Mucosa of gallbladder (tissue), 1 donor: ENCODE measurements at places on chromosomes 2 and 18.
A peak's percentile ranks its signal among the peaks of the same experiment; 100 is the strongest.

DNA sequence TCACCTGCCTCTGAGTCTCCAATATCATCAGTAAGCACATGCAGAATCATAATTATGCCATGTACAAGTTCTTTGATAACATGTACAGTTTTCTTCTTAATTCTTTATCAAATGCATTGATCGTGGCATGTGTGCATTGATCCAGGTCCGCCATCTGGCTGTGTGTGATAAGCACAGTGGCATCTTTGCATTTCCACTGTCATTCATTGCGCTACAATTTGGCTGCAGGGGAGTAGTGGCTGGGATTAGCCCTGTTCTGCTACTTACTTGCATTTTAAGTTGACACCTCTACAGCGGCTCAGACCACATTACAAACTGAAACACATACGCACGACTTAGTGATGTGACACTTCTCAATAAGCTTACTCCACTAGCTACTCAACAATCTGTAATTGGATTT is 83.6 kb upstream of the OTX1 start:
- no peak for DNase-seq

GRCh38 chr18:37321582-37322491 is 243.8 kb downstream of the CELF4 start:
- DNase-seq, result no peak

GRCh38 chr2:180376066-180376465 is 369.0 kb upstream of the CWC22 start:
- no peak for DNase-seq

DNA sequence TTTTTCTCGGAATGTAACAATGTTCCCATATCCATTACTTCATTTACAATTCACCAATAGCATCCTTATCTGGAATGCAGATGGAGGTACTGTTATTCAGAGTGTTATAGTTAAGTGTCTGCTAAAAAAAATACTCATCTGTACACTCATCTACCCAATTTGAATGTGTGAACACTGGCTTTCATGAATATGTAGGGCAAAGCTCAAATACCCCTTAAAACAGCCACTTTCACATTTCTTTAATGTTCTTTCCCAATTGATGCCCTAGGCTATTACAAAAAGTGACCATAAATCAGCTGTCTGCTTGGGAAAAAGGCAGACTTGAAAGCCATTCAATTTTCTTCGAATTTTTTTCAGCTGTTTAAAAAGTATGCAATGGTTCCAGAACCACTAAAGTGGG is 796.3 kb upstream of the FSHR start:
- no peak for DNase-seq

DNA sequence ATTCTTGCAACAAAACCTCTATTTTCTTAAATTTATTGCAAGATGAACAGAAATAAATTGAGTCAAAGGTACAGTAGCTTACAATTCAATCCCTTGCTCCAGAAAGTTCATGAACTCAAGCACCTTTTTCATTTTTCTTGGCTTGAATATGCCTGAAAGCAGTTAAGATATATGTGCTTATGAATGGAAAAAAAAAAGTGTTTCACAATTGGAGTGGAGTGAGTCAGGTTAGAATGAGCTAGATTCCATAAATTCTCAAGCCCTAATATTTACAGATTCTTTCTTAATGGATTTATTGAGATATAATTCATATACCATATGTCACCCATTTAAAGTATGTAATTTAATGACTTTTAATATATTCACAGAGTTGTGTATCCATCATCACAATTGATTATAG is 39.6 kb upstream of the NEMP2 start:
- DNase-seq, result no peak

DNA sequence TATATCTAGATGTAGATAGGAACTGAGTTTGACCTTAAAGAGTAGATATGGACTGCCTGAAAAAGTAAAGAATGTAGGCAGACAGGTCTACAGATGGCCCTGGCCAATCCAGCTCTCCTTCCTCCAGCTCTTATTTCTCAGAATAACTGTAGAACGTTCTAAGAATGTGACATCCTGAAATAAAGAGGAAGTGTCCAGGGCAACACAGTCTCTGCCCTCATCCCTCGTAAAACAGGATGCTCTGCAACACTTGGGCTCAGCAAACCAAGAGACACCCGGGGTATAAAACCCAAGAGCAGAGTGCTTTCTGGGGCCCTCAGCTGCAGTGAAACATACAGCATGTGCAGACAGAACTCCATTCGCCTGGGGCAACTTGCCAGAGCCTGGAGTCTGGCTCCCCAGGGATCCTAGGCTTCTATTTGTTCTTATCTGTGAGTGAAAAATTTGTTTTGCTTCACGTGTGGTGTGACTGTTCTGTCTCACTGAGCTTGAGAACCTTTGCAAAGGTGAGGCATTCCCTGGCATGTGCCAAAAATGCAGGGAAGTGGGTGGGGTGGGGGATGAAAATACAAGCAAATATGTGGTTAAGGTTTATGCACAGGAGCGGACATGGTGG is 401.0 kb downstream of the SETBP1 start:
- DNase-seq, result no peak

DNA sequence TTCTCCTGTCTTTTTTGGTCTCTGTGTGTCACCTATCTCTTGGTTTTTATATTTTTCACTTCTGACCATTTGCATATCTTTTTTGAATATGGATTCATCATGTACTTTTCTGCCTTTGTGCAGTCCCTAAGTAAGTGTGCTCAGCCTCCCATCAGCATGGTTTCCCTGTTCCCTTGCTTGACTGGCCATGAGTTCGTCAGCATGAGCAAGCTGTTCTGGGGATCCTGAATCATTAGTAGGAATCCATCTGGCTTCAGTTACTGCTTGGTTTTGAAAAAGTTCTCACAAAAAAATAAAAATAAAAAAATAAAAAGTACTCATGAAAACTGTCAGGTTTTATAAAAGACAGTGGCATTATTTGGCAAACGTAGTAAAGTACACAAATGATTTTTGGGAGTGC is 144.1 kb downstream of the NCOA1 start:
- DNase-seq, result no peak

DNA sequence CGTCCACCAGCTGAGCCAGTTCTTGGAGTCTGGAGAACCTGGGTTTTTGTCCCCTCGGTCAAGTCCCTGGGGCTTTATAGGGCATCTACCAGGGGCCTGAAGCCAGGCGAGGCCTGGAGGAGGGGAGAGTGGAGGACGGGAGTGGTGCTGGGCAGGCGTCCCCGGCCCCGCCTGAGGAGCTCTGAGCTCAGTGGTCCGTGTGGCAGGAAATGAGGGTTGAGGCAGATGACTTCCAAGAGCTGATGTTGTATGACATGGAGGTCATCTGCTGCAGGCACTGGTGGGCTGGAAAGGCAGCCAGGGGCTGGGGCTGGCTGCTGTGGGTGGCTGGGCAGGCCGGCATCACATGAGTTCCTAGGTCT is 118.5 kb upstream of the HS6ST1 start:
- no peak for DNase-seq

- no peak for DNase-seq
These were observed 476.3 kb downstream of the TRIB2 start for GRCh38 chr2:13193075-13193474.

GRCh38 chr2:144946263-144946662 is 426.3 kb upstream of the ZEB2 start:
- no peak for DNase-seq

DNA sequence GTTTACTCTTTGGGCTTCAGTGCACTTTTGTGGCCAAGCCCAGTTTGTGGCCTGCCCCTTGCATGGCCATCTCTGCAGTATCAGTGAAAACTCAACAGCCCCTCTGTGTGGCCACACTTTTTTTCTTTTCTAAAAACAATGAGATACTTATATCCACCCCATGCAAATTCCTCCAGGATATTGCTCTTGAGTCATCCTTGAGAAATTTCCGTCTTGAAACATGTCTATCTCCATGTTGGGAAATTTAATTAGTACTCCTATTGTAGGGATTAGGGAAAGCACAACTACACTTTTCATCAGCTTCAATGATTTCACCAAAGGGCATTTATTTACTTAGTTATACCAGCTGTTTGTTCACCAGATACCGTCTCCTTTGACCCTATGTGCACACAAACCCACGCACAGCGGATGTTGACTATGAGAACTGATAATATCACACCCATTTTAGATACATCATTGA is 993.1 kb downstream of the TSN start:
- no peak for DNase-seq

- no peak for DNase-seq
These were observed 3.6 kb upstream of the DGKD start for GRCh38 chr2:233350708-233351107.

DNA sequence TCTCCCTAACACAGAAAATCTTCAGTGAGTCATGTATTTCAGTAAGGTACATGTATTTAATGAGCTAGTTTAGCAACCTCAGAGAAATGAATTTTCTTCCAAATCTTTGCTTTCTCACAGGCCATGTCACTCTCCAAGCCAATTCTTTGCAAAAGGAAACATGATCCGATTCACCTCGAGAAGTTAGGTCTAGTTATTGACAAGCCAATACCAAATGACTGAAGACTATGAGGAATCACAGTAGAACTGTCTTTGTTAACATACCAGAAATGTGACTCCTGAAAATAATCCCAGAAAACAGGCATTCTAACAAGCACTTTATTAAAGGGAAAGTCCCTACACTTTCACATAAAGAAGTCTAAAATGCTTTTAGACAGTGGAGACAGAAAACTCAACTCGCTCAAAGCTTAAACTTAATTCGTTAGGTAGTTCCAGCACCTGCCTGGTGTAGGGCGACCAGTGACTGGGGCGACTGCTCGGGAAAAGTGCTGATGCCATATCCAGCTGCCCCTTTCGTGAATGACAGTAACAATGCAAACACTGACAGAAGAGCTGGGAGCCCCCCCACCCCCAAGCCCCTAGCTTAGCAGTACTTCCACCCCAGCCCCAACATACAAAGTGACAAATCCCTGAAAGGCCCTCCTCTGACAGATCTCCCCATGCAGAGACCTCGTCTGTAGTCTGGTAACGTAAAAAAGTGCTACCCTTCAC is 1.8 kb downstream of the MEMO1 start:
- no peak for DNase-seq

GRCh38 chr2:67571785-67572718 is 174.9 kb downstream of the ETAA1 start:
- DNase-seq, result no peak

DNA sequence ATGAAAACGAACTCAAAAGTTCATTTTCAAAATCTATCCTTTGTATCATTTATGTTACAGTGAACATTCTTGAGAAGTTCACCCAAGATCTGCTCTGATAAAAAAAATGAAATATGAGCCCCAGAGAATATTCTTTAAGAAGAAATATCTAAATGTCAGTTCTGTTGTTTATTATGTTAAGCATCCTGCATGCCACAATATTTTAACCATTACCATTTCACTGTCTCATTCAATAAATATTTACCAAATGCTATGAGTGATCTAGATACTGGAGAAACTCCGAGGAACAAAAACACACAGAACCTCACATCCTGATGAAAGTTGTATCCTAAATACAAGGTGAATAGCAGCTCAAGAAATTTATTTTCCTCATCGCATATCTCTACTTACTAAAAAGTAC is 170.2 kb downstream of the ZNF385B start:
- DNase-seq, result no peak

GRCh38 chr2:216559625-216560156 is 61.0 kb downstream of the RPL37A start:
- DNase-seq, result no peak

GRCh38 chr2:178251151-178251955 is 57.0 kb downstream of the OSBPL6 start:
- no peak for DNase-seq

- no peak for DNase-seq
These were observed 33.0 kb upstream of the PHLPP1 start for GRCh38 chr18:62682371-62682770.

- no peak for DNase-seq
These were observed 10.8 kb upstream of the SNED1 start for GRCh38 chr2:240987588-240987987.

DNA sequence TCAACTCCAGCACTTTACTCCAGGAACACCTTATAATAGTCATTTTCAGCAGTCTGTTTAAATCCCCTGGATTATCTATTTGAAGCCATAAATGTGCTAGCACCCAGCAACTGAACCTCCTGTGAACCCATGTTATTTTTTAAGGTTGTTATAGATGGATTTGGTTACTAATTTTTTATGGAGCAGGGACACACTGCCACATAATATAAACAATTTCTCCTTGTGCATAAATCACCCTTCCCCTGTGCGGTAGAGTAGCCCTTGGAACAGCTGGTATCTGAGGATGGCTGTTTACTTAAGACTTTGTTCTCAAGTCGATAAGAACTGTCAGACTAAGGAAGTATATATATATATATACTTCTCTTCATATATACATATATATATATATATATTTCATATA is 367.4 kb downstream of the EPHA4 start:
- no peak for DNase-seq

DNA sequence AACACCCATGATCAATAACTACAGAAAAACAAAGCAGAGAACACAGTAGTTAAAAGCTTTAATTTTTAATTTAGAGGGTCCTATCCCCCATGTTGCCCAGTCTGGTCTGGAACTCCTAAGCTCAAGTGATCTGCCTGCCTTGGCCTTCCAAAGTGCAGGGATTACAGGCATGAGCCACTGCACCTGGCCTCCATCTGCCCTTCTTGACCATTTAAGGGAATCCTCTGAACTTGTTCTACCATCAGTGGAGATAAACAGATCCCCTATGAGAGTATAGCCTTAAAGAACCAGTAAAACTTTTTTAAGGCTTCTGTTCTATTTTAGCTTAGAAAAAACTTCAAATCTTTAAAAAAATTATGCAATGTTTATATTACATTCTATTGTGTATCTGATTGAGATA is 13.5 kb upstream of the ATP5MC3 start:
- no peak for DNase-seq

GRCh38 chr2:172226244-172227061 is 123.8 kb upstream of the DLX2 start:
- DNase-seq, result peak; percentile 23

- DNase-seq, result no peak
These were observed 108.0 kb upstream of the SALL3 start for GRCh38 chr18:78871618-78872017.

GRCh38 chr18:77133835-77134496 is 1.4 kb upstream of the MBP start:
- no peak for DNase-seq

DNA sequence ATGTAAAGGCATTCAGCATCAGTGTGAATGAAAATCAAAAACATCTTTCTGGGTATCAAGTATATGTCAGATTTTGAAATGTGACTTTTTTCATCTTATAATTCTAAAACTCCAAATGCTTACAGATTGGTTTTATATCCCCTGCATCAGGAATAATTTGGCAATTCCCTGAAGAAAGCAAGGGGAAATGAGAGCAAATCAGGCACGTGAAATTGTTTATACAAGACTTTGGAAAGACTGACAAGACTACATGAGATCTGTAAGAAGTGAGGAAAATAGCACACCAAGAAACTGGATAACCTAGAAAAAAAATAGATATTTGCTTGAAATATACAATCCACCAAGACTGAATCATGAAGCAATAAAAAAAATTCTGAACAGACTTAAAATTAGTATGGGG is 13.8 kb downstream of the COL6A3 start:
- DNase-seq, result no peak

DNA sequence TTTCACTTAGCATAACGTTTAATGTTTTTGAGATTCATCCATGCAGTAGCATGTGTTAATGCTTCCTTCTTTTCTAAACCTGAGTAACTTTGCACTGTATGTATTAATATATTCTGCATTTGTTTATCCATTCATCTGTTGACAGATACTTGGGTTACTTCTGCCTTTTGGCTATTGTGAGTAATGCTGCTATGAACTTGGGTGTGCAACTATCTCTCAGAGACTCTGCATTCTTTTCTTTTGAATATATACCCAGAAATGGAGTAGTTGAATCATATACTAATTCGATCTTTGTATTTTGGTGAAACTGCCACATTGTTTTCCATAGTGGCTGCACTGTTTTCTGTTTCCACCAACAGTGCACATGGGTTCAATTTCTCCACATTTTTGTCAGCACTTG is 128.3 kb downstream of the SH3BP4 start:
- DNase-seq, result no peak

- DNase-seq, result no peak
These were observed 19.4 kb downstream of the KANSL3 start for GRCh38 chr2:96618596-96619283.
